ENCODE measurements at places on chromosomes 3 and 15.

DNA sequence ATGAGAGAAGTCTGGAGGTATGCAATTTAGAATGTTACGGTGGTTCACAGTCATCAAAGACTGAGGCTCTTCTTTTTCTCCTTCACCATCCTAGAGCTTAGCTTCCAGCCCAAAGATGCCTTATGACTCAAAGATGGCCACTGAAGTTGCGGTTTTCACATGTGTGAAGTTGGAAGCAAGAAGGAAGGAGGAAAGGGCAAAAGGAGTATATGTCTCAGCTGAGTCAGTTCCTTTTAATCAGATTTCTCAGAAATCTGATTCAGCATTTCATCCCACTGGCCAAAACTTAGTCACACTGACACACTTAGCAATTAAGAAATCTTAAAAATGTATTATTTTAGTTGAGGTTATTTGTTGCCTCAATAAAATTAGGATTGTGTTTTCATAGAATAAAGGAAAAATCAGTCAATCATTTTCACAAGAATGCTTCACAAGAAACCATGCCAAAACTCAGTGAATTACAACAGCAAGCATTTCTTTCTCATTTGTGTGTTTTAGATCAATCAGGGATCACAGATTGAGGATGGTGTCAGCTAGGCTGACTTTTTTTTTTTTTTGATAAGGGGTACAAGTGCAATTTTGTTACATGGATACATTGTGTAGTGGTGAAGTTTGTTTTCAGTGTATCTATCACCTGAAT is 211.1 kb upstream of the GADL1 start:
- peak; percentile 29 for DNase-seq

DNA sequence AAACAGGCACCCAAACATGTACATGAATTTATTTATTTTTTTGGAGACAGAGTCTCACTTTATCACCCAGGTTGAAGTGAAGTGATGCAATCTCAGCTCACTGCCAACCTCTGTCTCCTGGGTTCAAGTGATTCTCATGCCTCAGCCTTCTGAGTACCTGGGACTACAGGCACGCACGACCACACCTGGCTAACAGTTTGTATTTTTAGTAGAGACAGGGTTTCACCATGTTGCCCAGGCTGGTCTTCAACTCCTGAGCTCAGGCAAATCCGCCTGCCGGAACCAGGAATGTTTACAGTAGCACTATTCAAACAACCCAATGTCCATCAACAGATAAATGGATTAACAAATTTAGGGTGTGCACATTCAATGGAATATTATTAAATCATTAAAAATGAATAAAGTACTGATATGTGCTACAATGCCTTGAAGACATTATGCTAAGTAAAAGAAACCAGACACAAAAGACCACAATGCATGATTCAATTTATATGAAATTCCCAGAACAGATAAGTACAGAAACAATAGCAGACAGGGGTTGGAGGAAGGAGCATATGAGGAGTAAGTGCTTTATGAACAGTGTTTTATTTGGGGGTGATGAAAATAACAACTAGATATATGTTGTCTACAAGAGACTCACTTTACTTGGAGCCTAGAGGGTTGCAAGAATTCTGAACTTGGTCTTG is 1.3 kb downstream of the LEO1 start:
- no peak for DNase-seq

DNA sequence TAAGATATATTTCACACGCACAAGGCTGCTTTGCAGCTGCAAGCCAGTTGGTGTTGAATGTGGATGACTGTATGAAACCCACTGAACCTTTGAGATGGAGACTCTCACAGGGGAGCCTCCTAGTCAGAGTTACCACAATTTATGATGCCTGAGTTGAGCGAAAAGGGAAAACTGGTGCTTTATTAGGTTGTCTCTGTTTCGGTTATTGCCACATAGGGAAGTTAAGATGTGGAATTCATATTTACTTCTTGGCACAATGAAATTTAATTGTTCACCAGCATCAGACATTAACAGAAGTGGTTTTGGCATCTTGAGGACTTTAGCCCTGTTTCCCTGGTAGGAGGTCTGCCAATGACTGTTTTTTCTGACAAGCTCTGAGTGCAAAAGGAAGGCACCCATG is 358.2 kb downstream of the SQOR start:
- no peak for DNase-seq

- no peak for DNase-seq
Observed at GRCh38 chr3:175192536-175192935, 333.4 kb downstream of the NAALADL2 start.

- no peak for DNase-seq
Observed at GRCh38 chr3:143163562-143164100, 44.1 kb downstream of the CHST2 start.

DNA sequence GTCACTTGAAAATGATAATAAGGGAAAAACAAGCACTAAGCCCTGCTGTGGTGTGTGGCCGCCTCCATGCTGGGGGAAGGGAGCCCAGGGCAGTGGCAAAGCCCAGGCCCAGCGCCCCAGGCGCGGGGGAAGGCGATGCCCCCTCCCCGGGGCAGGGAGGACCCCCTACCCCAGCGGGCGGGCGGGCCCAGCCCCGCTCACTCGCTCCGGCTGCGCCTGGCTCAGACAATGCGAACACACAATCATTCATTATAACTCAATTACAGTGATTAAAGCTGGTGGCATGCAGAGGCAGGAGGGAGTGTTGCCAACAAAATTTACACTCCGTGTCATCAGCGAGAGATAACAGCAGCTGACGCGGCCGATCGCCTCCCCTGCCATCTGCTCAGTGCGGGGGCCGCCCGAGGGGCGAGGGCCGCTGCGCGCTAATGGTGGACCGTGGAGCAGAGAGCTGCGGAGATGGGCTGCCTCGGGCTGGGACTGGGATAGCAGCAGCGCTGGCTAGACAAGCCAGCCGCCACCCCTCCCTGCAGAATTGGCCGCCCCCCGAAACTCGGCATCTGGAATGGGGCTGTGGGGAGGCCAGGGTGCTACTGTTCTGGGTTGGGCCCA is 64.1 kb downstream of the TLE3 start:
- no peak for DNase-seq

- DNase-seq = peak; percentile 70
Observed at GRCh38 chr3:12471241-12471640, 13.0 kb upstream of the TSEN2 start.

DNA sequence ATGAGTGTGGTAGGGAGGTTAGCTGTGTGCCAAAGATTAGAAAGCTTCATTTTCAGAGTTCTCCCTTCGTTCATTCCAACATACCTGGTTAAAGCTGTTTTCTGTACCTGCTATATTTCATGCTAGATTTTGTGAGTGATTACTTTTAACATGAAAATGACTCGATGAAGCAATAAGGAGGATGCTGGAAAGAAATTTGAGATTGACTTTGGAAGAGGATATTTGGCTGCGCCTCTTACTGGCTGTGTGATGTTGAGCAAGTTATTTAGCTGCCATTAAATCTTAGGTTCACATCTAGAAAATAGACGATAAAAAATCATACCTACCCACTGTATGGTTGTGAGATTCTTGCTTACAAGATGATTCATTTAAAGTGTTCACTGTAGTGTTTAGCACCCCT is 288.7 kb downstream of the ZIC4 start:
- no peak for DNase-seq

DNA sequence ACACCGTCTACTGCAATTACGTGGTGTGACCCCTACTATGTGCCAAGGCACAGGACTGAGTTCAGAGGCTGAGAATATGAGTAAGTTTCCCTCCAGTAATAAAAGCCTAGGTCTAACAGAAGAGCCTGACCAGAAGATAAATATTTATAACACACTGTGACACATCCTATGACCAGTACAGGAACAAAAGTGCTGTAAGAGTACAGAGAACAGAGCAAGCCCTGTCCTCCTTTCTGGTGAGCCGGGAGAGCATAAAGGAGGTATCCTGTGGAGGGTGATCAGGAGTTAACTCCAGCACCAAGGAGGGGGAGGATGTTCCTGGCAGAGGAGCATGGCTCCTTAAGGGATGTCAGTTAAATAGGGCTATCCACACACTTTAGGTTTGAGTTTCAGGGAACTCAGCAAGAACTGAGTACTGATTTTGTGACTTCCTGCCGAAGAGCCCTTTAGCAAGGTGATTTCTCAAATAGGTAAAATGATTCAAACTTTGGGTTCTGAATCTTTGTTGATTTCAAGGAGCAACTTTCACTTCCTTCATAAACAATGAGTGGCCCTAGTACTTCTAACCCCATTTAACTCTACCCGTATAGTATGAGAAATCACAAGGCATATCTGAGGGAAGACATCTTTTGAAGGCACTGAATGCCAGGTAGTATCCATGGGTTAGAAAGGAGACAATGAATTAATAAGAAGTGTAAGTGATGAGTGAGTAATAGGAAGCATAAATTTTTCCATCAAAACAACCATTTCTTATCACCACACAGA is 198.0 kb downstream of the THRB start:
- no peak for DNase-seq

DNA sequence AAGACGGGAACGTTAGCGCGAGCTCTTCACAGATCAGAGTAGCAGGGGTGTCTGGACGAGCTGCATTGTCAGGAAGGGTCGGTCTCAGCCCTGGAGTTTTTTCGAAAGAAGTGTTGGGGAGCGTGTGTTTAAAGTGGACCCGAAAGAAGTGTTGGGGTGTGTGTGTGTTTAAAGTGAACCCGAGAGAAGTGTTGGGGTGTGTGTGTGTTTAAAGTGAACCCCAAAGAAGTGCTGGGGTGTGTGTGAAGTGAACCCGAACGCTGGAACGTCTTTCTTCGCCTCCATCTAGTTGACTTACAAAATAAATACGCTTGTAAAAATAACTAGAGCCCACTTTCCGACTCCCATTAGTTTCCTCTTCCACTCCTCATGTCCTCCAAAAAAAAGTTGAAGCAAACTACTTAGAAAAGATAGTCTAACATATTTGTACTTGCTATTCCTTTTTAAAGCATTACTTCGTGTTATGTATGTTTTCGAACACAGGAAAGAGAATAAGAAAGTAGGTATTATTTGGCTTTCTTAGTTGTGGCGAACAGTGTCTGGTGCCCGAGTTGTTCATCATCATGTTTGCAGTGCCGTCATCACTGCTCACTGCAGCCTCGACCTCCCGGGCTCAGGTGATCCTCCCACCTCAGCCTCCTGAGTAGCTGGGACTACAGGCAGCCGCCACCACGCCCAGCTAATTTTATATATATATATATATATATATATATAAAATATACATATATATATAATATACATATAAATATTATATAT is 1.0 kb downstream of the LRCH3 start:
- DNase-seq = no peak

- no peak for DNase-seq
Observed at GRCh38 chr3:50657816-50658215, 16.9 kb upstream of the DOCK3 start.

- no peak for DNase-seq
Observed at GRCh38 chr3:142489572-142490323, 41.9 kb upstream of the XRN1 start.

- no peak for DNase-seq
Observed at GRCh38 chr15:74826364-74826819, at the start of gene CPLX3. Gene CPLX3, plus strand, starts transcription at chr15:74826627. Its CDS starts 77 bp downstream, at chr15:74826704.

- DNase-seq = no peak
Observed at GRCh38 chr3:160870327-160870726, 114.3 kb downstream of the PPM1L start.

DNA sequence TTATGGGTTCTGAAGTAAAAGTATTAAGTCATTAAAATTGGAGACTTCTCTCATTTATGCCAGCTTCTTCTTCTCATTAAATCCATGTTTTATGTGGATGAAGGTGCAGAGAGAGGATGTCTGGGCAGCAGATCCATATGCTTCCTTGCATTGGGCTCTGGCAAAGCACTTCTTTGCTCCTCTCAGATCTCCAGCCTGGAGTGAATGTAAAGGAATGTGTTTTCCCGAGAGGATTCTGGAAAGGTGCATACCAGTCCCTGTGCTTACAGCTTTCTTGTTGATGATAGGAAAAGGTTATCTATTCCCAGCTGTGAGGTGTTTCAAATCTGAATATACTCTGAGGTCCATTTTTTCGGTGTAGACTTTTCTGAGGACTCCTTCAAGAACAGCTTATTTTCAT is 79.9 kb upstream of the PEX5L start:
- DNase-seq = no peak

GRCh38 chr3:175606650-175607318 is 747.6 kb downstream of the NAALADL2 start:
- no peak for DNase-seq

GRCh38 chr3:187615630-187616029 is 54.6 kb downstream of the SST start:
- no peak for DNase-seq

- DNase-seq = no peak
Observed at GRCh38 chr15:21268436-21268940, 171.8 kb downstream of the POTEB3 start.

DNA sequence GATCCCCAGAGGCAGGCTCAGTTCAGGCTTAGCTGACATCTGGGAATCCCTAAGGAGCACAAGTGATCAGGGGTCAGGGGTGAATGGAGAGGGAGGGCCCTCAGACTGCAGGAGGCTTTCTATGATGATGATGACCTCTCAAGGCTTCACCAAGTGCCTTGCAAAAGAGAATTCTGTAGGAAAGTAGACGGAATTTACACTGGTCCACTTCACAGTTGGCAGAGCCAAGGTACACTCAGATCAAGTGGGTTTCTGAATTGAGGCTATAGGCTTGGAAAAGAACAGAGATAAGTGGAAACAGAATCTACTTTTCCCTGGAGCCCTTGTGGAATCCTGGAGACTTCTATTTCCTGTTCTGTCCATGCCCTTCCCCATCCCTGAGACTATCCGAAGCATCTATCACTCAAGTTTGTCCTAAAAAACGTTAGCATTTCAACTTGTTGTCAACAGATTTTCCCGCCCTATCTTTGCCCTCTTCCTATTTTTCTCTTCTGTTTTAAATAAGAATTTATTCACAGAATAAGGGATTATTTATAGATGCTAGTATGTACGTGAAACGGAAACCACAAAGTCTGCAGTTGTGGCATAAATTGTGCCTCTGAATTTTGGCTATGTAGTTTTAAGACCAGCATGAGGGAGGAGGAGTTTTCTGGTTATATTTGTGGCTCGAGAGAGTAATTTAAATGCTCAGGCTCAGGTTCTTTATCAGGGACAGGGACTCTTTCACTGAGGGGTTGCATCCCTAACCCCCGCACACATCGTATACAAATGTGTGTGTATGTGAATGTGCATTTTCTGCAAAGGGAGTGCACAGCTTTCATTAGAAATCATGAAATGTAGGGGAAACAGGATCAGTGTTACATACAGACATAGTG is 12.8 kb downstream of the GCSAM start:
- no peak for DNase-seq

DNA sequence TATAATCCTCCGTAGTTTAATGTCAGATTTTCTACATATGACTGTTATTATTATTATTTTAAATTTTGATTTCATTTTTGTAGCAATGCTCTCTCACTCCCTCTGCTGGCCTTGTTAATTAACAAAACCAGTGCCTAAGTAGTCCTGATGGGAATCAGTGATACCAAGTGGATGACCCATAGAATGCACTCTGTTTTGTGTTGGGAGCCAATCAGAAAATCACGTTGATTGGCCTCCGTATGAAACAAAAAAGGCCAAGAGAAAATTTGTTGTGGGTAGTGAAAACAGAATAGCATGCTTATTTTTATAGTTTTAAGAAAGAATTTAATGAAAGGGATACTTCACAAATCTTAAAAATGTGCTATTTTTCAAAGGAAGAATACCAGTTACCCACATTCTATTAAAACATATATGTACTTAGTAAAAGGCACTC is 34.4 kb upstream of the MEIS2 start:
- DNase-seq = no peak

Measured in stimulated activated CD8-positive, alpha-beta memory T cell treated with anti-CD3 and anti-CD28 coated beads, Interleukin-7, amount 100 ng/mL, for 48 hours (primary cell).